Posterior vena cava (tissue), 2 donors: ENCODE measurements at places on chromosomes 12 and 14. TPM values are rescaled to one million over a fixed set of nuclear protein-coding genes. Genes with fewer than 3 reads are reported as not detected.

DNA sequence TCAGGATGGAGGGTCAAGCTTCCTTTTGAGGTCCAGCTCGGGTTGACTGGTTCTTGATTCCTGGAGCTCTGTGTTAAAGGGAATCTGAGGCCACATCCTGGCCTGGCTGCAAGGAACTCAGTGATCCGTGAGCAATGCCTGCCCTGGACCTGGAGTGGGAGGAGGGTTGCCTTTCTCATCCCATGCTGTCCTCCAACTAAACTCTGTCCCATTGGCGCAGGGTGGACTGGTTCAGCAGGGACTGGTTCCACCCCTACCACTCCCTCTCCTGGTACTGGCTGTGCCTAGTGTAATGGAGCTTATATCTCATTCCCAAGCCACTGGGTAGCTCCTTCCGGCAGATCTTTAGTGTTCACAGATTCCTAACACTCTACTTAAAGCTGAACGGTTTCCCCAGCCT lies 3.9 kb upstream of the CMKLR1 start:
- no peak for DNase-seq

DNA sequence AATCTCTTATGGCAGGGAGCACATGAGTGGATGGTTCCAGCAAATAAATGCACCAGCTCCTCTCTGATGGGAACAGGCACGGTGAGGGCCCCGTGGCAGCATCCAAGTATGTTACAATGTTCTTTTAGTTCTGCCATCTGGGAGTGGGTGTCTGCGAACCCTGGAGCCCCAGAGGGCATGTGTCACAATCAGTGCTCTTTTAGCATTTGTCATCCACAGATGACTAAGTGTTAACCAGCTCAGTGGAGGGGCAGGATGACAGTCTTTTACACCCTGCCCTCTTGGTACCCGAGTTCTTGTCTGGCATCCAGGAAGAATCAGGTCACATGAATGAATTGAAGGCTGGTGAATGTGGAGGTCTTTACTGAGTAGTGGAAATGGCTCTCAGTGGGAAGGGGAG lies 560.4 kb upstream of the FLRT2 start:
- DNase-seq, result no peak

Gene SLC6A12
- 1.0 TPM for total RNA-seq

DNA sequence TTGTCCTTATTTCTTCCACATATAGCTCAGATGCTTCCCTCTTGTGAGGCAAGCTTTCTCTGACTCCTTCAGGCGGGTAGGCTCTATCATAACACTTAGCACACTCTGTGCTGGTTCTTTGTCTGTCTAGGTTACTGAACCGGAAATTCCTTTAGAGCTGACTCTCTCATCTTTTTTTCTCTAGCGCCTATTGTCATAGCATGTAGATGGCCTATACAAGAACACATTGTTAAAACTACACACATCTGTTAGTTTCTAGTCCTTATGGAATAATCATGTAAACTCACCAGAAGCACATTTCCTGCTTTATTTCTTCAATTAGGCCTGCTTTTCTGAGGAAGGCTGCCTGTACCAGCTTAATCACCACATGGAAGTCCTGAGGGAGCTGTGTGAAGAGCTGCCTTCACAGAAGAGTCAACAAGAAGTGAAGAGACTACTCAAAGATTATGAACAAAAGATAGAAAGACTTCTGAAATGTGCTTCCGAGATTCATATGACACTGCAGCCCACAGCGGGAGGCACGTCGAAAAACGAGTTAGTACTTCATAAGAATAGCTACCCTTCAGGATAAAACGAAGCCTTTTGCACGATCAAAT lies 143.9 kb downstream of the SYNE2 start:
- DNase-seq, result no peak

Gene LRFN5
- total RNA-seq, result 0.38 TPM
